ENCODE measurements at places on chromosomes 7 and 10.

GRCh38 chr10:106608066-106608465 lies 556.4 kb downstream of the SORCS1 start:
- DNase-seq, result no peak

- DNase-seq, result no peak
Observed at GRCh38 chr7:38565289-38565688, 65.9 kb downstream of the AMPH start.

DNA sequence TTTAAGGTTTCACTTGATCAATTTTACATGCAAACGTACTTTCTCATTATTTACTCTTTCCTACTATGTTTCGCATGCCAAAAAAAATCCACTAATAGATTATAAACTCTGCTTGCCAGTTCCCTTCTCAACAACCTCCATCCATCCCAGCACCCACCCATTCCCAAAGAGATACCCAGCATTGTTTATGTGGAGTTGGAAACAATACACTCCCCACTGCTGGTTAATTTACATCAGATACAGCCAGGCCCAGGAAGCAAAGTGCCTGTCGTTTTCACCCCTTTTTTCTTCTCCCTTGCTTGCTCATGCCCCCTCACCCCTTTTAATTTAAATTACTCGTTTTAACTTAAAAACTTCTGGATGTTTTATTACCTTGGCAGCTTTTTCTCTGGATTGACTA lies 59.9 kb downstream of the HIBADH start:
- DNase-seq, result no peak

GRCh38 chr7:44727937-44728262 lies 20.7 kb upstream of the ZMIZ2 start:
- DNase-seq, result no peak

DNA sequence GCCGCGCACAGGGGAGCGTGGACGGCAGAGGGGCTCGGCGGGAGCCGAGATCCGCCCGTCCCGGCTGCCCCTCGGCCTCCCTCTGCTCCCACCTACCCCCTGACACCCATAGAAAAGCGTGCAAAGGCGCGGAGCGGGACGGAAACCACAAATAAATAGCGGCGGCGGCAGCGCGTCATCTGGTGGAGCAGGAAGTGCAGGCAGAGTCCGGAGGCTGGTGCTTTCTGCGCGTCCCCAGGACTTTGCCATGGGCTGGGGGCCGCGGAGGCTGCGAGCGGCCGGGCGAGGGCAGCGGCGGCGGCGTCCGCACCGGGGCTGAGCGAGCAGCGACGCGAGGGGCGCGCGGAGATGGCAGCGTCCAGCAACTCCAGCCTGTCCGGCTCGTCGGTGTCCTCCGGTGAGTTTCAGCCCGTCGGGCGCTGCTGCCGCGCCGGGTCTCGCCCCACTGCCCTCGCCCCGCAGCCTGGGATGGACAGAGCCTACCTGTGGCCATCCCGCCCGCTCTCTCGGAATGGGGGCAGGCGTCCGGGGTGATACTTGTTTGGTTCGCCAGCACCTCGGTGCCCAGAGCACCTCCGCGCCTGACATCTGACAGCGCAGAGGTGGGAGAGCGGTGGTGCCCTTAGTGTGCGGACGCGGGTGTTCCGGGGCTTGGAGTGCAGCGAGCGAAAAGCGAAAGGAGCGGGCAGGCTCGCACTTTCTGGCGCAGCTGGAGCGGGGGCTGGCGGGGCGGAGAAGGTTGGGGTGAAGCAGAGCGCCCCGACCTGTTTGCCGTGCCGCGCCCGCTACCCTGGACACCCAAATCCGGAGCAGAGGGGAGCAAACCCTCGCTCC lies at the start of gene CHN2:
CHN2 (plus strand) TSS at position 182 of the 834 bp plus-strand sequence.
- DNase-seq, result peak; percentile 48

GRCh38 chr10:90915766-90916075 lies 5.2 kb downstream of the ANKRD1 start:
- no peak for DNase-seq

DNA sequence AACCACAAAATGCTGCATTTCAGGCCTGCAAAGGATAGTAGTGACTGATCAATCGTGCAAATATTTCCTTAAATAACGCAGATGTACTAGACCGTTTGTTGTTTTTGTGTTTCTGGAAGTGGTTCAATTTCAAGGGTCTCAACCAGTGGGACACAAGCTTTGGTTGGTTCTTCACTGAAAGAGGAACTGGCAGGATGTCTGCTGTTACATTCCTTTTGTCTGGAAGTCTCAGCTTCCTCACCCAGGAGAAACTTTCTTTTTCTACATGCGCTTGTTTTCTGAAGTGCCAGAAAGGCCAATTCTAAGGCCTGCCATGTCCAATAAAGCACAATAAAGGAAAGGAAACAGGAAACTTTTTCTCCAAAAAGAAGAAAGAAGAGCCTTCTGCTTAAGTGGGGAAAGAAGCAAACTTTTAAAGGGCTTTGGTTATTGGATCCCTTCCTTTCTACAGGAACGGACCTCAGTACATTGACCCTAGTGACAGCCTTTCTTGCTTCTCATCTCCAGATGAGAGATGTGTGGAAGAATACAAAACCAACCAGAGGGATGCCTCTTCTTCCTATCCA lies 4.1 kb downstream of the DKK1 start:
- no peak for DNase-seq

GRCh38 chr7:134703782-134704181 lies 57.1 kb downstream of the BPGM start:
- DNase-seq, result no peak

DNA sequence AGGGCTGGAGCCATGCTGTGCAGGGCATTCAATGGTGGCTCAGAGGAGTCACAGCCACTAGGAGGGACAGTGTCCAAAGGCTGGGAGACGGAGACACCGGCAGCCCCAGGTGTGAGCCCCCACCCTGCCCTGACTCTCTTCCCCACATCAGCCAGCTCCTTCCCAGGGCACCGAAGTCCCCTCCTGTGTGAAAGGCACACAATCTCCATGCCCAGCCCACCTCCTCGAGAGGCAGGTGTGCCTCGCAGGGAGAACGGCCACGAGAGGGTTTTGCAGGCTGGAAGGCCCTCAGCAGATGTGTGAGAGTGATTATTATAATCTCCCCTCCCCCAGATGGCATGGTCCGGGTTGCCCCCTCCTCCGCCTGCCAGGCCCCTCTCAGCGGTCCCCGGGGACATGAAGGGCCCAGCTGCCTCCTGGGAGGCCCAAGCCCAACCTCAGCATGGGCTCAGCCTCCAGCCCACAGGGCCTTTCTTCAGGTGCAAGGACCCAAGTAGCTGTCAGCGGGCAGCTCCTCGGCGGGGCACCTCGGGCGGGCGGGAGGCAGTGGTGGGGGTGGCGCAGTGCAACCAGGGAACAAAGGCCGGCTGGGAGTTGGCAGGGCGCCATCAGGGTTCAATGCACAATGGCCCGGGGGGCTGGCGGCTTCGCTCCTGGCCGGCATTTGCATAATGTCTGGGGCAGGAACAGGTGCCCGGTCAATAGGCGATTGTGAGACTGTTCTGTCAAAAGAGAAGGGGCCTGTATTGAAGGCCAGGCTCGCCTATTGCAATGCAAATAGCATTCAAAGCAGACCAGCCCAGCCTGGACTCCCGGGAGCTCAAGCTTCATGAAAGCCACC lies 155.3 kb upstream of the ZMIZ1 start:
- no peak for DNase-seq

- no peak for DNase-seq
Observed at GRCh38 chr7:158252837-158253669, 334.6 kb downstream of the PTPRN2 start.

DNA sequence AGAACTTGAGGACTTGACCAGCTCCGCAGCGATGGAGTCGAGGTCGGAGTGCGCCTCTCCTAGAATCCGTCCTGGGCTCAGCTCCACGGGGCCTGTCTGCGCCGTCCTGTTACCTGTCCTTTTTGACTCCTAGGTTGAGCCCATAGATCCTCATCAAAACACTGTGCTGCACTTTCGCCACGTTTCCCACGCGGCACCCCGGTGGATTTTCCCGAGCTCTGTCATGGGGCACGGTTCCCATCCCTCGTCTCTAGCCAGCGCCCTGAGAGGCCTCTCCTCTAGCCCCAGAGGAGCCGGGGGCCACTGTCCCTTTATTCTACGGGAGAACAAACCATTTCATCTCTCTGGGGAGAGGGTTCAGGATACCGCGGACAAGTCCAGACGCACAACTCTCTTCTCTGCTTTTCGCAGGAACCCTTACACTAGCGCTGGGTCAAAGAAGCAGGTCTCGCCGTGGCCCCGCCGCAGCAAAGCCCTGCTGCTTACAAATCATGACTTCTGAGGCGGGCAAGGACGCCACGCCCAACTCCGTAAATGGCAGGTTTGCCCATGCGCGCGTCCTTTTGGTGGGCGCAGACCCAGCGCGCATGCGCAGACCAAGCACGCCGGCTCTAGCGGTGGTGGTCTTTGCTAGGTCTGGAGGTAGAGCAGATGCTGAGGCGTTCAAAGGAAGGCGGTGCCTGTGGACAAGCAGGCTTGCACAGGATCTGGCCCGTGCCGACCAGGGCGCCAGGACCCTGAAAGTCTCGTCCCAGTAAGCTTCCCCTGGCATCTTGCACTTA lies 10.3 kb upstream of the ANKRD7 start:
- peak; percentile 88 for DNase-seq

- DNase-seq, result no peak
Observed at GRCh38 chr10:29344073-29344820, 55.4 kb downstream of the LYZL1 start.

DNA sequence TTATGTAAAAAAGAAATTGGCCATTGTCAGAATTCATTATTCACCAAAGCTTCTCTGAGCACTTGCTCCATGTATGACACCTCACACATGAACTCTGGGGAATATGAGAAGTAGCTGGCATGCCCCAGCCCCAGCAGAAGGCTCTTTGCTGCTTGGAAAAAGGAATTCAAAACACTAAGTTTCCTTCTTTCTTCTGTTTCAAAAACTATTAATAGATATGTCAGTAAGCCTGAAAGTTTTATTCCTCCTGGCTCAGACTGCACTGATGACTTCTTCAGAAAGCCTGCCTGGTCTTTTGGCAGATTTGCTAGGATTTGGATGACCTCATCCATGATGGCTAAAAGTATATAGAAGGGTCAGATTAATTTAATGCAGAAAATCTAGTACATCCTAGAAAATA lies 511.0 kb downstream of the GFRA1 start:
- DNase-seq, result no peak

DNA sequence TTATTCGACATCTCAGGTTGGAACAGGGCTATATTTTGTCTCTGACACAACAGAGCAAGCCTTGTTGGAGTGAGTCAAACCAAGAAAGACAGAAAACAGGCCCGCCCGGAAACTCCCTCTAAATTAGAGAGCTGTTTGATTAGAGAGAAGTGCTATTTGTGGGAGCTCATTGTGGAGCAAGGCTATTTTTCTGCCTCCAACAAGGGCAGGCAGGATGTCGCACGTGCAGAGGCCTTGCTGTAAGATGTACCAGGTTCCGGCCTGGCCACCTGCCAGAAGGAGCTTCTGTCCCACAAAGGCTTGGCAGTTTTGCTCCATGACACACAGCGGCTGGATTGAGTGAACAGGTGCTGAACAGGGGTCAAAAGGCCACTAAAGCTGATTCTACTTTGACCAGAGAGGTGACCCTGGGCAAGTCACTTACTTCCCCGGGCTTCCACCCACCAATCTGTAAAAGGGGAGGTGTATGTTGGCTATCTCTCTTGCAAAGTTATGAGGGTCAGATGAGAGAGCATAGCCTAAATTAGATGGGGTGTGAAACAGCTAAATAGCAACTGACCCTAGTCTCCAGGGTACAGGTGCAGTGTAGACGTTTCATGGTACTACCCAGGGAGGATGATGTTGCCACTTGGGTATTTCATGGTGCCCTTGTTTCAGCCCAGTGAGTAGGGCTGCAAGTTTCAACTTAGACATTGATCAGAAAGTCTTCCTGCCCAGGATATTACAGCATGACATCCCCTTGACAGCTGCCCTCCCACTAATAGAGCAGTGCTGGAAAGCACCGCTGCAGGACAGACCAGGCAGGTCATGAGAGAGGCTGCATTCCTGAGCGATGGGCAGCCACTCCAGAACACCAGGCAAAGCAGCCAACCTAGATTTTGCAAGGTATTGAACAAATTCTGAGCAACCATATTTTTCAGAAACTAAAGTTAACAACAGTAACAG lies 62.0 kb downstream of the VSTM4 start:
- peak; percentile 50 for DNase-seq

DNA sequence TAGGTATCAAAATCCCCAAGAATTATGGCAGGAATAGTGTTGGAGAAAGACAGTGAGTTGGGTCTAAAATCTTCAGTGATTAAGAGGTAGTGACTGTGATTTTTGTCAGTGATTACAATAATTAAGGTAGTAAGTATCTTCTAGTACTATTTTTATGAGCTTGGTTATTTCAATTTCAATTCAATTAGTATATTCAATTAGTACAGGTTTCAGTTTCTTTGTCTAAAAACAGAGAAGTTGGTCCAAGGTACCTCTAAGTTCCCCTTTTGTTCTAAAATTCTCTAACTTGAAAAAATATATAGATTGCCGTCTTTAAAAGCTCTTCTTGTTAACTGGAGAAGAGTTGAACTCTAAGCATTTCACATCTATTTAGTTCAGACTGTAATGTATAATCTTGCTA lies 82.9 kb downstream of the OTUD1 start:
- DNase-seq, result no peak

GRCh38 chr10:5526691-5527331 lies 2.0 kb downstream of the CALML3 start:
- DNase-seq, result no peak

DNA sequence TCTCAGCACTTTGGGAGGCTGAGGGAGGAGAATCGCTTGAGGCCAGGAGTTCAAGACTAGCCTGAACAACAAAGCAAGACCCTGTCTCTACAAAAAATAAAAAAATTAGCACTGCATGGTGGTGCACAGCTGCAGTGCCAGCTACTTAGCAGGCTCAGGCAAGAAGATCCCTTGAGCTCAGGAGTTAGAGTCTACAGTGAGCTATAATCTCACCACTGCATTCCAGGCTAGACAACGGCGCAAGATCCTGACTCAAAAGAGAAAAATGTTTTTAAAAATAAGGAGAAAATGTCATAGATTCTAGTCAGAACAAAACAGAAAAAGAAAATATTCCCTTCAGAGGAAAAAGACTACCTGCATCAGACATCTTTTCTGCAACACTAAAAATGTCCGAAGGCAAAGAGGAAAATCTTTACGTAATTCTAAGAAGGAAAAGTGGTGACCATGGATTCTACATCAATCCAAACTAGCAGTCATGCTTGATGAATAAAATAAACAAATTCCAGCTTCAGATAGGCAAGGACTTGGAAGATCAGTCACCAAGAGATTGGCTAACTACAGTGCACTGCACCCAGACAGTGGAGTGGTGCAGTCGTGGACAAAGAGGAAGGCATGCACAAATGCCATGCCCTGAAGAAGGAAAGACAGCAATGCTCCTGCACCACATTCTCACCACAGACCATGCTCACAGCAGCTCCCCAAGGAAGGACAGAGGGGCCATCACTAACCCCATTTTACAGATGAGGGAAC lies 54.3 kb downstream of the ERCC6 start:
- DNase-seq, result no peak

DNA sequence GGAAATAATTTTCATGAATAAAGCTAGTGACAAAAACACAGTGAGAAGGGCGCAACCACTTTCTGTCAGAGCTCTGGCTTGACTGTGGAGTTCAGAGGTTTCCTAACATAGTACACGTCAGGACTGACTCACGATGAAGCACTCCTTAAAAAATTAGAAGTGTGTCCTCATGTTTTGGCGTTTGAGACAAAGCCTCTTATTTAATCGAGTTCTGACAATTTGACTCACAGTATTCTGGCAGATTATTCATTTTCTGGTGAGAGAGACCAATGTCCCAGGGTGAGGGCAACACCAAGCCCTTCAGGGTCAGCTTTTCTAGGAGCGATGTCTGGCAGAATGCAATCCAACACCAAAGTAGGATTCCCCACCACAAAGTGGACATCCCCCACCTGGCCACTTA lies 108.7 kb downstream of the DIP2C start:
- DNase-seq, result no peak
